ENCODE measurements at places on chromosomes 2 and 18. TPM values are rescaled to one million over a fixed set of nuclear protein-coding genes. Genes with fewer than 3 reads are reported as not detected.

DSC1 gene
- not detected for total RNA-seq

- no peak for DNase-seq
These were observed 135.5 kb downstream of the MGAT5 start for GRCh38 chr2:134389381-134389780.

- no peak for DNase-seq
These were observed 89.3 kb upstream of the NCKAP5 start for GRCh38 chr2:133657591-133657990.

- DNase-seq, result no peak
These were observed 74.1 kb downstream of the ACTR3 start for GRCh38 chr2:113963965-113964364.

- DNase-seq, result no peak
These were observed 68.0 kb upstream of the RIOK3 start for GRCh38 chr18:23384778-23385736.

GCG gene
- 5.0 TPM for total RNA-seq

DNA sequence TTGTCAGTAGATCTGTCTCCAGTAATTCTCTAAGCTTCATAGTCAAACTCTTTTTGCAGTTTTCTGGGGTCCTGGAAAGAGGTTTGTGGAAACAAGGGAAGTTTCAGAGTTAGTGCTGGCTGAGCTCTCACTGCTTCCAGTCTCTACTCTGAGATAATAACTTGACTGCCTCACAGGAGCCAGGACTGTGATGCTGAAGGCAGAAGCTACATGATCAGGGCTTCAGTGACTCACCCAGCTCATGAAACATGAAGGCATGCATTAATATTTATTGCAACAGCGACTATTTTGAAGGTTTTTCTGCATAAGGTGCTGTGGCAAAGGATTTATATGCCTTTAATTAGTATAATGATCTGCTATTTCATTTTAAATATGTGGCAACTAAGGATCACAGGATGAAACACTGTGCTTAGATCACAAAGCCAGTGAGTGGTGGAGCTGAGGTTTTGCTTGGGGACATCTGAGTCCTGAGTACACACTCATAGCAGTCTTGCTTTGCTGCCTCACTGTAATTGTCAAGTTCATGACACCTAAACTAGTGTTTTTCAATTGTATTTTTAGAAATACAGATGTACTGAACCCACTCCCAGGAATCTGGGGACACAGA lies 448.4 kb upstream of the GCFC2 start:
- DNase-seq, result no peak

GRCh38 chr2:38387887-38388286 lies 10.8 kb upstream of the ATL2 start:
- no peak for DNase-seq

GRCh38 chr2:181104512-181105115 lies 124.2 kb downstream of the UBE2E3 start:
- no peak for DNase-seq

DNA sequence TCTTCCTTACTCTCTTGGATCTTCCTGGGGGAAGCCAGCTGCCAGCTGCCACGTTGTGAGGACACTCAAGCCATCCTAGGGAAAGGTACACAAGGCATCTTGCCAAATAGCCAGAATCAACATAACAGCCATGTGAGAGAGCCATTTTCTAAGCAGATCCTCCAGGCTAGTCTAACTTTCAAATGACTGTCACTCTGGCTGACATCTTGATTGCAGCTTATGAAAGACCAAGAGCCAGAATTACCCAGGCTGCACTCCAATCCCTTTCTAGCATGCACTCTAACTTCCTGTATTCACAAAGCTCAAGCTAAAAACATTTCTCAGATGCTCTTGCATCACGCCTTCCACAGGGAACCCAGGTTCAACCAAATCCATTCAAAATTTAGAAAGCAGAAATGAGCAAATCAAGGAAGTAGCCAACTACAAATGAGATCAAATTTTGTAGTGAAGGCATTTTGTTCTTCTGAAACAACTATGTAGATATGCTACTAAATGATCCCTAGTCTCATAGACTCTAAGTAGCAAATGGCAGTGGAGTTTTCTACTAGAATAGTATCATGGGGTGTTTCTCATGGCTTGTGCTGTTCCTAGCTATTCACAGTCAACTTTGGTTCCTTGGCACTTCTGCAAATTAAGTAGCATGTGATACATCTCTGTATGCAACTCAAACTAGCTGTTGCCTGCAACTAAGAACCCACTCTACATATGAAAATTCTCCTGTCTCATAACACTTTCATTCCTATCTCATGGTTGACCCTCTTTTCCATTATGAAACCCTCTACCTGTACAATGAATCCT lies 281.9 kb downstream of the ZEB2 start:
- no peak for DNase-seq

NAGK gene
- 33.1 TPM for total RNA-seq

GRCh38 chr18:7830468-7830867 lies 263.4 kb downstream of the PTPRM start:
- no peak for DNase-seq

FAM237A gene
- total RNA-seq, result not detected

- no peak for DNase-seq
These were observed 19.7 kb downstream of the ATP6V1C2 start for GRCh38 chr2:10741139-10741538.

TRIM43 gene
- not detected for total RNA-seq

DNA sequence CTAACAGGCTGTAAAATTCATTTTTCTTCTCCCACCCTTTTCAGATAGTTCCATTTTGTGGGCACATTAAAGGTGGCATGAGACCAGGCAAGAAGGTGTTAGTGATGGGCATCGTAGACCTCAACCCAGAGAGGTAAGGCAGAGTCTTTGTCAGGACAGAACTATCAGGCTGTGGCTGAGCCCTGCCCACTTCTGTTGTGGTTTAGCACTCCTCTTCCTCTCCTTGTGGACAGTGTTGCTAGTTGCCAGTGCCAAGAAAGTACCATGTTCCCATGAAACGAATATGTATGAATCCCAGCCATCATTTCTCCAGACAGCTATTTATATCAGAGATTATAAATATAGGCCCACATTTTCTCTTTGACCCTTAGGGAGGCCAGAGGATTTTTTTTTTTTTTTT lies 1.6 kb downstream of the LGALSL start:
- no peak for DNase-seq

DNA sequence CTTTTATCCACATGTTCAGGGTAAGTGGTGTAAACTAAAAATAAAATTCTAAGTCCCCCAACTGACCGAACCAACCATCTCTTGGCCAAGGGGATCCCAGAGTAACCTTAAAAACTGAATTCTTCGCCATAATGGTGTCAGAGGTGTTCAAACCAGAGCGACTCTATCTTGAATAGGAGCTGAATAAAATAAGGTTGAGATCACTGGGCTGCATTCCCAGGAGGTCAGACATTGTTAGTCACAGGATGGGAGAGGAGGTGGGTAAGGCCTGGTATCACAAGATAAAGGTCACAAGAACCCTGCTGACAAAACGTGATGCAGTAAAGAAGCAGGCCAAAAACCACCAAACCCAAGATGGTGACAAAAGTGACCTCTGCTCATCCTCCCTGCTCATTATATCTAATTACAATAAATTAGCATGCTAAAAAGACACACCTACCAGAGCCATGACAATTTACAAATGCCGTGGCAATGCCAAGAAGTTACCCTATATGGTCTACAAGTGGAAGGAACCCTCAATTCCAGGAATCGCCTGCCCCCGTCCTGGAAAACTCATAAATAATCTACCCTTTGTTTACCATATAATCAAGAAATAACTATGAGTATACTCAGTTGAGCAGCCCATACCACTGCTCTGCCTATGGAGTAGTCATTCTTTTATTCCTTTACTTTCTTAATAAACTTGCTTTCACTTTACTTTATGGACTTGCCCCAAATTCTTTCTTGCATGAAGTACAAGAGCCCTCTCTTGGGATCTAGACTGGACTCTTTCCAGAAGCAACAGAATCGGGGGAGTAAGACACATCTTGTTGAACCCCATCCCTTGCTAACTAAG lies 302.4 kb downstream of the STK39 start:
- DNase-seq, result no peak

DNA sequence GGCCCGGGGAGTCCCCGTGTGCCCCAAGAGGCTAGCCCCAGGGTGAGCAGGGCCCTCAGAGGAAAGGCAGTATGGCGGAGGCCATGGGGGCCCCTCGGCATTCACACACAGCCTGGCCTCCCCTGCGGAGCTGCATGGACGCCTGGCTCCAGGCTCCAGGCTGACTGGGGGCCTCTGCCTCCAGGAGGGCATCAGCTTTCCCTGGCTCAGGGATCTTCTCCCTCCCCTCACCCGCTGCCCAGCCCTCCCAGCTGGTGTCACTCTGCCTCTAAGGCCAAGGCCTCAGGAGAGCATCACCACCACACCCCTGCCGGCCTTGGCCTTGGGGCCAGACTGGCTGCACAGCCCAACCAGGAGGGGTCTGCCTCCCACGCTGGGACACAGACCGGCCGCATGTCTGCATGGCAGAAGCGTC lies 16.9 kb upstream of the FAHD2A start:
- DNase-seq, result no peak

DNA sequence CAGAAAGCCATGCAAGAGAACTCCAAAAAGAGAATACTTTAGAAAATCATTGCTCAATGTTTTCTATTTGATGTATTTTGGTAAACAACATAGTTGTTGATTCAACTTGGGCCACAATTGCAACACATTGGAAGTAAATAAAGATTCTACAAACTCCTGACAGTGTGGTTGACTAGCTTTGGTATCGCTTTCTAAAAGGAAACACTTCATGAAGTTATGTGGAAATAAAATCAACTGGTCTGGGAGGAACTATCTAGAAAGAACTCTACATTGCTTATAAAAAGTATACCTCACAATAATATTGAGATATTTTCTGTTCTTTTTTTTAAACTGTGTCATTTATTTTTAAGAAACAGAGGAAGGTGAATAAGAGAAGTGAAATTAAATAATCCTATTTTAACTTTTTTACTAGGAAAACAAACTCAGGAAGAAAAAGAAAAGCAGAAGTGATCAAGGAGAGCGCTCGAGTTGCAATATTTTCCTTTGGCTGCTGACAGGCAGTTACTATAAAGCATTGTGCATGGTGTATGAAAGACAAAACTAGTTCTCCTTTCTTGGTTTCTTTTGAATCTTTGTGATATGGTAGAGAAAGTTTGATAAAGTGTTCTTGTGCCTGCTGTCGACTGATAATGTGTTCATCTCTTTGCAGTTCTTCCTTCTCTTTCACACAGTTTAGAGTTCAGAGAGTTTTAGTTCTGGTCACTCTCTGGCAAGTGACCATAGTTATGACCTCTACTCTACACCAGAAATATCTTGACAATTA lies 3.0 kb downstream of the DHRS9 start:
- no peak for DNase-seq

SLC30A3 gene
- total RNA-seq, result 0.35 TPM

PRKAG3 gene
- total RNA-seq, result not detected

DNA sequence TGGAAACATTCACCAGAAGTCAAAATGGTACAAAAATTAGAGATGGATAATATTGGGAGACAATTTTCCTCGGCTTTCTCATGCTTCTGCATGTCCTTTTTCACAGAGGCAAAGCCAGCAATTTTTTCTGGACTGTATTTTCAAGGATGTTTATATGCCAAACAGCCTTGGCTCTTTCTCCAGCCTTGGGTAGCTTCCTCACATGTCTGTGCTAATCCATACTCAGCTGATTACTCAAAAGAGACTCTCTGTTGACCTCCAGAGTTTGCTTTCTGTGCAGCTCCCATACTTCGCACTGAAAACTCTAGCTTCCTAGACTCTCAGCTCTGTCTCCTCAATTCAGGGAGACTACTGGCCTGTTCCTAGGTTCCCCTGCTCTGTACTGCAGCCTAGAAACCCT lies 10.6 kb downstream of the C18orf63 start:
- DNase-seq, result no peak

DNA sequence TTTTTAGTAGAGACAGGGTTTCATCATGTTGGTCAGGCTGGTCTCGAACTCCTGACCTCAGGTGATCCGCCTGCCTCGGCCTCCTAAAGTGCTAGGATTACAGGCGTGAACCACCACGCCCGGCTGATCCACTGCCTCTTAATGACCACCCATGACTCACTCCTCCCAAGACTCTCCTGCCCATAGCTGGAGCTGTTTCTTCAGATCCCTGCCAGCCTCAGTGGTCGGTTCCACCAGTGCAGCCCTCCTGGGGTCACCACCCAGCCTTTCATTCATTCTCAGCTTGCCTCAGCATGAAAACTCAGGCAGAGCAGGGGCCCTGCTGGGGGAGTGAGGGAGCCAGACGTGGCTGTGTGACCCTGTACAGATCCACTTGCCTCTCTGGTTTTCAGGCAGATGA lies 12.5 kb downstream of the KCNIP3 start:
- DNase-seq, result no peak

DNA sequence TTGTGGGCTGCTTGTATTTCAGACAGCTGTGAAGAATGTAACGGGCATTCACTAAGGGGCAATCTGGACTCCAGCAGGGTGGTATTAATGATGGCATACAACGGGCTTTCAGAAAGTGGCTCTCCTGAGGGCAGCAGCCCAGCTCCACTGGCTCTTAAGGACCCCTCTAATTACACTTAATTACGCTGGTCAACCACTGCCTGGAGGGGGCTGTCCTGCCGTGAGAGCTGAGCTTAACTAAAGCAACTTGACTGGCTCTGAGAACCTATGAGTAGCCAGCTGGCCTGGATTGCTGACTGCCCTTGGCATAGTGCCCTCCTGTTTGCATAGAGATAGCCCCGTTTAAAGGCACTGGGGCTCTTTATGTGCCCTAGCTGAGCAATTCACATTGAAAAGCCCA lies 3.8 kb downstream of the LIPG start:
- DNase-seq, result no peak

DNA sequence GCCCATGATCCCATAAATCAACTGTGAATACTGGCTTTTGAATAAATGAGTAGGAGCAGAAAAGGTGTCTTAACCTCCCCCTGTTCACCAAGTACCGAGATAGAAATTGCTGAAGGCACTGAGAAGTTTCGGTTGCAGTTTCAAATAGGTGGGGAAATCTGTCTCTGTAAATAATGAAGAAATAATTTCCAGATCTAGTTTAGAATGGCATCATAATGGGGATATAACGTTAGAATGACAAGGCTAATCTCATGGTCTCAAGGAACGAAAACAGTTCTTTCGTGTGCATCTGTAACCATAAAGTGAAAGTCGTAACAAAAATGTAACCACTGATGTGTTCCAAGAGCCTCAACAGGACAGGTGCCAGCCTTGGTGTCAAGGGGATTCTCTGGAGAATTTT lies 49.9 kb upstream of the TMEM18 start:
- DNase-seq, result no peak

- no peak for DNase-seq
These were observed 164.6 kb downstream of the RTP5 start for GRCh38 chr2:242034138-242034537.

DNA sequence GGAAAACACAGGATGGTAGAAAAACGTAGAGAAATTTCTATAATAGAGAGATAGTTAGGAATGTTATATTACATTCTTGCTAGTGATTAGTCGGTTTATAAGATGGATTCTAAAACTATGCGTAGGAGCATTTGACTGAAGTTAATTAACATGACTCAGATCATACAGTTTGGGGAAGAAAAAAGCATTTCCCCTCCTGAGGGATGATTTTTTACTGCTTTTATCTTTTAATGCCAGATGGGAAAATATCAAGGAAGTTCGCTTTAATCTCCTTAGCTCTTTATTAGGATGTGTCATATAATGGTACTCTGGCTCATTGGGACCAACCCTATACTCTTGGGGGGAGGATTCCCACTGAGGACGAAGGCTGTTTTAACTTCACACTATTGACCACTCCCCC lies 502.1 kb downstream of the TGIF1 start:
- DNase-seq, result no peak

WNT6 gene
- total RNA-seq, result not detected
